Astrocyte of the cerebellum (primary cell): ENCODE measurements at places on chromosomes 6 and 20.

DNA sequence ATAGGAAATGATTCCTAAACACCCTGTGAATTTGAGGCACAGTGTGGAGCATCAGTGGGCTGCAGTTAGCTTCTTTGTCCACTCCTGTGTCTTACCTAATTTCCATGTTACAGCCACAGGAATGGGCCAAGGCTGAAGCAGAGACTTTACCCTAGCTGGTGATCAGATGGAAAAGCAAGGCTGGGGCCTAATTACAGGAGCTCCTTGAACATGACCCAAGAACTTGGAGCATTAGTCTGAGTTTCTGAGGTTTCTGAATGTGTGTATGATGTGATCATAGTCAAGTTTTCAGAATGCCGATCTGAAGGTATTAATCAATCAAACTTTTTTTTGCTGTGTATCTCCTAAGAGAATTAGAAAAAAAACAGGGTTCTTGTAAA is 18.0 kb downstream of the HECA start:
- DNase-seq = peak; percentile 61

DNA sequence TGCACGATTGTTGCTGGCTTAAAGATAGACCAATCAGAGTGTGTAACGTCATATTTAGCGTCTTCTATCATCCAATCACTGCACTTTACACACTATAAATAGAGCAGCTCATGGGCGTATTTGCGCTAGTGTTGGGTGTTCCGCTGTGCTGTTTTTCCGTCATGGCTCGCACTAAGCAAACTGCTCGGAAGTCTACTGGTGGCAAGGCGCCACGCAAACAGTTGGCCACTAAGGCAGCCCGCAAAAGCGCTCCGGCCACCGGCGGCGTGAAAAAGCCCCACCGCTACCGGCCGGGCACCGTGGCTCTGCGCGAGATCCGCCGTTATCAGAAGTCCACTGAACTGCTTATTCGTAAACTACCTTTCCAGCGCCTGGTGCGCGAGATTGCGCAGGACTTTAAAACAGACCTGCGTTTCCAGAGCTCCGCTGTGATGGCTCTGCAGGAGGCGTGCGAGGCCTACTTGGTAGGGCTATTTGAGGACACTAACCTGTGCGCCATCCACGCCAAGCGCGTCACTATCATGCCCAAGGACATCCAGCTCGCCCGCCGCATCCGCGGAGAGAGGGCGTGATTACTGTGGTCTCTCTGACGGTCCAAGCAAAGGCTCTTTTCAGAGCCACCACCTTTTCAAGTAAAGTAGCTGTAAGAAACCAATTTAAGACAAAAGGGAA is 57.9 kb downstream of the TRIM38 start:
- peak; percentile 86 for DNase-seq

GRCh38 chr20:19953606-19954005 is 63.6 kb upstream of the NAA20 start:
- no peak for DNase-seq

- DNase-seq = no peak
Observed at GRCh38 chr20:17825960-17826843, 126.4 kb downstream of the BANF2 start.

DNA sequence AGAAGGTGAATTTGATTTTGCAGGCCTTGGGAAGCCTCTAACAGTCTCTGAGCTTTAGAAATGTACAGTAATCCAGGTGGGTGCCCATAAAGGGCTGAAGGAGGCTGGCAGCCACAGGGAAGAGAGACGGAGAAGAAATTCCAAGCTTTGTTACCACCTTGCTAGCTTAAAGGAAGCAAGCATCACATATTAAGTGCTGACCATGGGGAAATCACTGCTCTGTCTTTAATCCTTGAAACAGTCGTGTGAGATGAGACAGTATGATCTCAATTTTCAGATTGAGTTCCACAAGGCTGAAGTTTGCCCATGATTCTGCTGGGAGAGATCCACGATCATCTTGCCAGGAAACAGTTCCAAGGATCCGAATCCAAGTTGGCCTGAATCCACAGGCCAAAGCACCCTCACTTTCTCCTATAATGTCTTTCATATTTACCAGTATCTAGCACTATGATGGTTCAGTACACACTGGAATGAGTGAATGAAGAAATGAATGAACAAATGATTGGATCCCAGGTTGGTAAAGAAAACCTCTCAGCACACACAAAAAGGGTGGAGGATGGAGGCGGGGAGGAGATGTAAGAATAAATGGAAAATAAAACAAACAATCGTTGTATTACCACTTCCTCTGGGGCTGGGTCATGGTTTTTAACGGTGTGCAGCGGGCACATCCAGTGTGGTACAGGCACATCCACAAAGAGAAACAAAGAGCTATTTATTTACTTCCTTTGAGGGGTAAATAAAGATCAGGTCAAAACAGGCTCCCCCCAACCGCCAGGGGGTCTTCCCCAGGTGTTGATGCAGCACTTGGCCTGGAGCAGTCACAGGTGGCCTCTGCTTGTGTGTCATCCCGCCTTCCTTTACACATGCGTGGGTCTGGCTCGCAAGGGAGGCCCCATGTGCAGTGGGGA is 28.2 kb upstream of the TAF8 start:
- DNase-seq = no peak

- no peak for DNase-seq
Observed at GRCh38 chr20:33062105-33062824, 8.6 kb downstream of the BPIFB3 start.

DNA sequence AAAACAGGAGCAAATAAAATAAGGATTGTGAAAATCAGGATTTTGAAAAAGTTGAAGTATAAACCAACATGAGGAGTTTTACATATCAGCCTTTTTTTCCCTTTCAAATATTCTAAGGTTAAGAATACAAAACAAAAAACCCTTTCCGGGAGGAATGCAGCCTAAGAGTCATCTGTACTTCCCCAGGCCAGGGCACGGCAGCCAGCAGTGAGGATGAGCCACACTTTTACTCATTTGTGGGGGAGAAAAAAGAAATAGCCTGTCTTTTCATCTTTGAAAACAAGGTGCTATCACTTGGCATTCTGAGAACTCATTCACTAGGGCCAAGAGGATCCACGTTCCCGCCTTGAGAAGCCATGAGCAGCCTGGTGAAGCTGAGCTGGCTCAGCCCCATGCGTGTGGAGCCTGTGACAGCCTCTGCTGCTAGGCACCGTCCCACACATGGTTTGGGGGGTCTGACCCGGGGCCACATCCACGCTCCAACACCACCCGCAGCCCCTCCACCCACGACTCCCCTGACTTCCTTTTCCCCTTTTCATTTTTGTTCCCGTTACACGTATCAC is 11.2 kb downstream of the SLC22A1 start:
- DNase-seq = no peak

DNA sequence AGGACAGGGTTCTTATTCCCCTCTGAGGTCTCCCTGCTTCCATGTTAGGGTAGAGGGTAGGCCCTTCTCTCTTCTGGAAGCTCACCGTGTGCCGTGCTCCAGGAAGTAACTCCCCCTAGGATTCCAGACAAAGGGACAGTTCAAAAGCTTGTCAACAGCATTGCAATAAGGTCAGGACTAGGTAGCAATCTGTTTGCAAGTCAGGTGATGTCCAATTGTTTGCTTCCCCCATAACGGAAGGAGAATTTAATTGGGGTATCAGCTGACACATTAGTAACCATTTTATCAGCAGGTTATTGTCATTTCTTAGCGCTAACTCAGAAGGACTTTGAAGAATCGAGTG is 41.9 kb downstream of the SYNJ2 start:
- DNase-seq = no peak

DNA sequence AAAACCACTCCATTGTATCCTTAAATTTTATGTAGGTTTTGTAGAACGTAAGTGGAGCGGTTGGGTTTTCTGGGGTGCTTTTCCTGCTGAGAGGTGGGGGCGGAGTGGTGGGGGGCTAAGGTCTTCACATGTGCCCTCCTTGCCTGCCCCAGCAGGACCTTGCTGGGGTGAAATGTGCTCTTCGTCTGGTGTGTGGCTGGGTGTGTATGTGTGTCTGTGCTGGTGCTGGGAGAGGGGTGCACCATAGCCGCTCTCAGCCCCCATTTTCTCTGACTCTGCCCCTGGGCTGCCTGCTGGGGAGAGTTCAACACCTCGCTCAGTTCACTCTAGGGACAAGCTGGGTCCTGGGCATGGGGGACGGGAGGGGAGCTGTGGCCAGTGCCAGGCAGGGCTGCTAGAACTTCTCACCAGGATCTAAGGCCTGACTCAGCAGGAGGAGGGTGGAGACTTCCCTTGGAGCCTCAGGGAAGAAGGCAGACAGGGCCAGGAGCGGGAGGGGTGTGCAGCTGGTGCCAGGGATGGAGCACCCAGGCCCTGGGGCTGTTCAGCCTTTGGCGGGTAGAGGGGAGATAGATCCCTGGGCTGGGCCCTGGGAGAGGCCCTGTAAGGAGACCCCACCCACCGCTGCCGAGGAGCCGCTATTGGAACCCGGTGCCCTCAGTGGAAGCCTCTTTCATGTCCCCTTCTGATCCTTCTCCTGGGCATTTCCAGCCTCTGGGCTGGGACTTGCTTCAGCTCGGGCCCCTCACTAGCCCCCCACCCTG is 4.8 kb downstream of the SOX18 start:
- DNase-seq = no peak

DNA sequence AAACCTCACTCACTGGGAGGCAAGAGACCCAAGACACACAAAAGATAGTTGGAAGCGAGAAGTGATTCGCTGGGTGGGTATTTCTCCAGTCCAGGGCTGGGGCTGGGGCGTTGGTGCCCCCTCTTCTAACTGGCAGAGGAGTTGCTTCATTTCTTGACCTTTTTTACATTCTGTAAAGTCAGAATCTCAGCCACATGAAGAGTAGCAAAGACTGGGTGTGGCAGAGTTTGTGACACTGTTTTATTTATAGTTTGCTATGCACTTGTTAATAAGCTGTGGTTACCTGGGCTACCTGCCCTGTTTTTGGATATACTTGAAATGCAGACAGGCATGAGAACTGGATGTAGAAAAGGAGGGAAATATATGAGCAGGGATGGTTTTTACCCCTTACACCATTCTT is 42.3 kb downstream of the IL20RA start:
- DNase-seq = no peak

- DNase-seq = no peak
Observed at GRCh38 chr20:25346349-25346748, 44.3 kb downstream of the ABHD12 start.

GRCh38 chr6:105907991-105908390 is 178.1 kb upstream of the PRDM1 start:
- DNase-seq = no peak

GRCh38 chr6:16190214-16190613 is 48.2 kb upstream of the GMPR start:
- no peak for DNase-seq

DNA sequence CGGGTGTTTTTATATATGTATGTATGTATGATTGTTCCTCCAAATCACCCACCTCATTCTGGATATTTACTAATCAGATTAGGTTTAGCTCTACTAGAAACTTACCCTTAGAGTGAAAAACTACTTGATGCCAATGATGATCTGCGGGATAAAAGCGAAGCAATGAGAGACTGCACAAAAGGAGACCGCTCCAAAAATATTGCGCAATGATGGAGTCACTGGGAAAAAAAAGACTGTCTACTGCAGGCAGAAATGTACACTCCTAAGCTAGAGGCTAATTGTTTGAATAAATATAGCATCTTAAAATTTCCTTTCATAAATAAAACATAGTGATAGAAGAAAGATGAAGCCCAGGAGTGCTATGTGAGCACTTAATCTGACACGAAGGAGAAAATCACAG is 7.3 kb downstream of the RAB32 start:
- no peak for DNase-seq

DNA sequence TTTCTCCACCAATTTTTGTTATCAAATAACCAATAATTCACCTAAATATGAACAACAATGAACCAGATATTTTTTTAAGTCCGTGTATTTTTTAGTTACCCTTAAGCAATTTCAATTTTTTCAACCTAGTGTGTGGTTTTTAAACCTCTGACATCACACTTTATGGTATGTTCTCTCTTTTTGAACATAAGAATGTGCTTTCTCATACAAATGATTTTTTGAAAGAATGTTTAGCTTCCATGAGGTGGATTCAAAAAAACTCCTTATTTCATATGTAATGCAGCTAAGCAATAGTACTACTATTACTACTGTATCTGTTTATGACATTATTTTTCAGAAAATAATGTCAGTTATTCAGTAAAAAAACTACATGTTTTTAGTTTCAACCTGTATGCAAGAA is 19.4 kb upstream of the MEI4 start:
- DNase-seq = peak; percentile 33

GRCh38 chr20:15332711-15333160 is 995.3 kb upstream of the FLRT3 start:
- no peak for DNase-seq

- DNase-seq = no peak
Observed at GRCh38 chr6:7803214-7803613, 77.3 kb downstream of the BMP6 start.

DNA sequence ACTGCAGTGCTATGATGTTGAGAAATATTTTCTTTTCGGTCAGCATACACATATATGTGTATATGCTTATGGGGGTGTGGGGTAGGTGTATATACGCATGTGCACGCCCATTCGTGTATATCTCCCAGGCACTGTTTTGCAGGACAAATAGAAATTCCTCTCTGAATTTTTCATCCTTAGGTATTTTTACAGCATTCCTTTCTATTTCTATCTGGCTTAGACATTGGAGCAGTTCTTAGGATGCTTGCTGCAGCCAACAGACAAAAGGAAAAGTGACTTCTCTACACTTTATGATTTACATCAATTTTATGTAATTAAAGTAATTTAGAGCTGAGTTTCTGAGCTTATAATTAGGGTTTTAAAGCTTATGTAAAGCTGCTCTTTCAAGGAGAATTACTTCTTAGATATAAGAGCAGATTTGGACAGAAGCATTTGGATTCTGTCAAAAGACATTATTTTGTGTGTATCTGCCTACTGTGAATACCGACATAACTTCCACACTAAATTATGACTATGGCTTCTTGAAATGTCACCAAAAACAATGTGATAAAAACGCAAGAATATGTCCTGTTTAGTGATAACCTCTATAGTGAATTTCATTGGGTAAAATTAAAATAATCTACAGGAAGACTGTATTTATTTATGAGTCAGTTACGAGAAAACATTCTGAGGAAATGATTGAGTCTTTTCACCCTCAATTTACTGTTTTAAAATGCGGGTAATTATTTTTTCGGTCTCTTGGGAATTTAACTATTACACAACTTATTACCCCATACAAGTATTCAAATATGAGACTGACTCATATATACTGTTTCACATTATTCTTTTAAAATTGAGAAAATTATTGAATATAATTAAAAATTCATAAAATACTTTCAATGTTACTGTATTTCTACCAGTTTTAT is 21.3 kb upstream of the CEP43 start:
- no peak for DNase-seq
